Hematopoietic multipotent progenitor cell treated with erythropoietin and hydrocortisone succinate and interleukin-3 and kit ligand, for 17 days (in vitro differentiated cells): ENCODE measurements at places on chromosomes 6 and 20.
A peak's percentile ranks its signal among the peaks of the same experiment; 100 is the strongest.

- no peak for DNase-seq
Observed at GRCh38 chr20:34112600-34113101, 608 bp upstream of the EIF2S2 start.

DNA sequence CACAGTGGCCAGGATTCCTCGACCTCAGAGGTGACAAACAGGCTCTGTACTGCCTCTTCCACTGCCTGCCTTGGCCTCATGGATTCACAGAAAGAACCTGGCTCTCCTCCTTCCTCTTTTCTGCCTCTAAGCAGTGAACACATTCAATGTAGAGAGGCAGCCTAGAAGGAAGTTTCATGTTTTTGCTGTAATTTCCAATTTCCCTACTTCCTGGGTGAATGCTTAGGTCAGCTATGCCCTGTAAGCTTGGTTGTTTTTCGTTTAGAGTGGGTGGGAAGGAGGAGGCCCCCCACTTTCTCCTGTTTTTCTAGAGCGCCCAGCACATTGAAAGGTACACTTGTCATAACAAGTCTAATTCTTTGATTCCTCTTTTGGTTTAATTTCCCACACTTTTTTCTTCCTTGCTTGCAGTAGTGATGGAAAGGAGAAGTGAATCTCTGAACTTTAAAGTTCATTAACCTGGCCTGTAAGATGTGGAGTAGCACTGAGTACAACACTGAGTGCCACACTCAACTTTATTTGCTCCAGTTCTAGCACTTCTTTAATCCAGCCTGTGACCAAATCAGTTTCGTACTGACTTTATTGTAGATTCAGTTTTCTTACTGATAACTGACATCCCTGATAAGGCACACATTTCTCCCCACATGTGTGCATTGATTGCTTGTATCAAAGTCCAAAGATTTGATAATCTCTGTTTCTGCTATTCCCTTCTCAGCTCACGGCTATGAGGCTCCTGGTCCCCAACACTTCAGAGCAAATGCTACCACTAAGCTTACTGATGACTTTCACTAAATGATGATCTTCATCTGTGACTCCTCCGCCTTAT is 100.0 kb upstream of the MAN1A1 start:
- DNase-seq, result no peak

DNA sequence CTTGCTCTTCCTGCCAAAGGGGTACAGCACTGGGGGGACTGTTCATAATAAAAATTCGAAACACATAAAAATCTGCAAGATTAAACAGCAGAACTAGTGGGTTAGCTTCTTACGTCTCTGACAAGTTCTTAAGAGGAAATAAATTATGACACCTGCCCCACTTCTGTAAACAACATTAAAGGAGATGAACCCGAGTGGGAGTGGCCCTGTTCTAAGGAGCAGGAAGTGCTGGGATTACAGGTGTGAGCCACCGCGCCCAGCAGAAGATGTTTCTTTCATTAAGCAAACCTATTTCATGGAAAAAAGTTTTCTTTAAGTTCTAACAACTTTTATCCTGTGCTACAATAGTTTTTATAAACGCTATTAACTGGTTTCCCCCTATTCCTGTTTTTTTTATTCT is 24.6 kb downstream of the USP45 start:
- DNase-seq, result no peak

GRCh38 chr6:35034411-35035191 is 106.5 kb downstream of the TCP11 start:
- DNase-seq, result no peak

- no peak for DNase-seq
Observed at GRCh38 chr20:37852666-37853065, 50.3 kb upstream of the VSTM2L start.

GRCh38 chr6:169811072-169811471 is 59.6 kb downstream of the ERMARD start:
- no peak for DNase-seq

GRCh38 chr6:167932468-167933276 is 64.8 kb upstream of the KIF25 start:
- no peak for DNase-seq

- DNase-seq, result no peak
Observed at GRCh38 chr6:112522587-112522986, 175.5 kb downstream of the RFPL4B start.

DNA sequence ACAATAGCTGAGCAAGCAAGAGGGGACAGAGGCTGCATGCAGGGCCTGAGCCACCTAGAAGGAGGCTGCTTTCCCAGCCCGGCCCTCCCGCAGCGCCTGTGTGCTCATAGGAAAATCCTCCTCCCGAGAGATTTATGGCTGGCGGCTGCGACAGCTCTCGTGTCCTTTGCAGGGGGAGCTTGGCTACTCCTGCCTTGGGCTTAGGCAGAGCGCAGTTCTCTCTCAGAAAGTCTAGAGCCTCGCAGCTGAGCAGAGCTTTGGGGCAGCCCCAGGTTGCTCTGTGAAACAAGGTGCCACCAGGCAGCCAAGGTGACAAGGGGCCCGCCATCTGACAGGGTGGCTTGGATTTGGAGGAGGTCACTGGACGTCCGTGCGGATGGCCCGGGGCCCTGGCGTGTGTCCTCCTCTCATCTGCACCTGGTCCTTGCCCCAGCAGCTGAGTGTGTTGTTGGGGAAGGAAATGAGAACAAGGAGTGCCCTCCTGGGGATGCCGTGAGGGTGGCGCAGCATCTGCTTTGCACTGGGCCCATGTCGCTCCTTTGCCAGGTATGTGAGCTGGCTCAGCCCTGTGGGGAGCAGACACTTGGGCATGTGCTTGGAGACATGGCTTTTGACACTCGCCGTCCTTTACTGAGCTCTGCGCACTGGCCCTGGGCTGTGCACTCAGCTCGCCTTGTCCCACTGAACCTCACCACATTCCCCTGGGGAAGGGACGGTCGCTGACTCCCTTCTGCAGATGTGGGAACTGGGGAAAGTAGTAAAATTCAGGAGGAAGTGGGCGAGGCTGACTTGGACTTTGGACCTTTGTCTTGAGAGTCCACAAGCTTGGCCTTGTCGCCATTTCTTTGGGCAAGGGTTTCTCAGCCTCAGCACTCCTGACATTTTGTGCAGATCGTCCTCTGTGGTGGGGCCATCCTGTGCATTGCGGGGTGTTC is 41.9 kb downstream of the EDN3 start:
- DNase-seq, result no peak

DNA sequence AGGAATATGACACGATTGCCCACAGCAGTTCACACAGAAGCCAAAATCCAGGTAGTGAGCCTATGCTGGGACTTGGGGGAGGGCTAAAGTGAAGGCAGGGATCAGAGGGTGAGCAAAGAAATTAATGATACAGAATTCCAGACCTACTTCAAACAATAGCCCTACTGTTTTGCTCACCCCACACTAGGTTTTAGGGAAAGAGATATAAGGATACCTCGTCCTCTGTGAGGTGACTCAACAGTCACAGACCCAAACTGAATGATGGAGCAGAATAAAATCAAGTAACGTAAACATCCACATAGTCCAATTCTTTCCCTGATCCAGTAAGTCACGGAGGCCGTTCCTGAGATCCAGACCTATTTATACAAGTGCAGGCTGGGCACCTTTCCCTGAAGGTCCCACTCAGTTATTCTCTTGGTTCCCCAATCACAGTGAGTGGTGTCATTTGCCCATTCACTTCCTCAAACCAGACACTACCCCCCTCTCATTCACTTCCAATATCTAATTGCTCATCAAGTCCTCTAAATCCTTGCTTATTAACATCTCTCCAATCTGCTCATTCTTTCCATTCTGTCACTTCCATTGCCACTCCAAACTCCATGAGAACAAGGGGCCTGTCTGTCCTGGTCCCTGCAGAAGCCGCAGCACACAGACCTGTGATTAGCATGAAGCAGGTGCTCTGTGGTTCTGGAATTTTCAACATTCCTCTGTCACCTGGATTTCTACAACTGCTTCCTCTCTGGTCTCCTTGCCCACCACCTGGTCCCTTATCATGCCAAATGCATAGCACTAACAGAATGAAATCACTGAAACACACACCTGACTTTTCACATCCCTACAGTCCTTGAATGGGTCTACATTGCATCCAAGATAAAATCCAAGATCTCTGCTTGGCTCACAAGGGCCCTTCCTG is 55.9 kb downstream of the ATXN1 start:
- no peak for DNase-seq

DNA sequence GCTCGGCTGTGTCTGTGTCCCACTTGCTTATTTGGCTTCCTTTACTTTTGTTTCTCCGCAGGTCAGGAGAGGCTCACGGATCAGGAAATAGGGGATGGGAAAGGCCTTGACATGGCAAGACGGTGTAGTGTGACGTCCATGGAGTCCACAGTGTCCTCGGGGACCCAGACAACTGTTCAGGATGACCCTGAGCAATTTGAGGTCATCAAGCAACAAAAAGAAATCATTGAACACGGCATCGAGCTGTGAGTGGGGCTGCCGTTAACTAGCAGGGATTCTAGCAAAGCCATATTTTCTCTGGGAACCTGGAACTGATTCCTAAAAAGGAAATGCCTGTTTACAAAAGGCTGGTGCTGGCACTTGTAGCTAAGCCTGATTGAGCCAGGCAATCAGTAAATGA is 54.4 kb downstream of the ARFGEF2 start:
- DNase-seq, result no peak

DNA sequence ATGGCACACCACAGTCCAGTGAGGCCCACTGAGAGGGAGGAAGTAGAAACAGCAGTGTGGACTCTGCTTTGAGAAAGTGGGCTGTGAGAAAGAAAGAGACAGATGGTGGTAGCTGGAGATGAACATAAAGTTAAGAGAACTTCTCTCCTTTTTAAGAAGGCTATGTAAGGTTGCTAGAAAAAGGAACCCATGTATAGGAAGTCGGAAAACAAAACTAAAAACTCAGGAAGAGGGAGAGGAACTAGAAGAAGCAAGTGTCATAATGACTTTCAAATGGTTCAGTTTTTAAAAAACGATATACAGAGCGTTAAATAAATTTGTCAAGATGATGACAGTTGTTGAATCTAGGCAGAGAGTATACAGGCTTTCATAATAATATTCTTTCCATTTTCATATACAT is 25.4 kb upstream of the GMNN start:
- DNase-seq, result no peak

GRCh38 chr20:25278636-25279361 is 30.9 kb downstream of the PYGB start:
- no peak for DNase-seq

- DNase-seq, result no peak
Observed at GRCh38 chr6:141463237-141463977, 669.3 kb upstream of the GJE1 start.

DNA sequence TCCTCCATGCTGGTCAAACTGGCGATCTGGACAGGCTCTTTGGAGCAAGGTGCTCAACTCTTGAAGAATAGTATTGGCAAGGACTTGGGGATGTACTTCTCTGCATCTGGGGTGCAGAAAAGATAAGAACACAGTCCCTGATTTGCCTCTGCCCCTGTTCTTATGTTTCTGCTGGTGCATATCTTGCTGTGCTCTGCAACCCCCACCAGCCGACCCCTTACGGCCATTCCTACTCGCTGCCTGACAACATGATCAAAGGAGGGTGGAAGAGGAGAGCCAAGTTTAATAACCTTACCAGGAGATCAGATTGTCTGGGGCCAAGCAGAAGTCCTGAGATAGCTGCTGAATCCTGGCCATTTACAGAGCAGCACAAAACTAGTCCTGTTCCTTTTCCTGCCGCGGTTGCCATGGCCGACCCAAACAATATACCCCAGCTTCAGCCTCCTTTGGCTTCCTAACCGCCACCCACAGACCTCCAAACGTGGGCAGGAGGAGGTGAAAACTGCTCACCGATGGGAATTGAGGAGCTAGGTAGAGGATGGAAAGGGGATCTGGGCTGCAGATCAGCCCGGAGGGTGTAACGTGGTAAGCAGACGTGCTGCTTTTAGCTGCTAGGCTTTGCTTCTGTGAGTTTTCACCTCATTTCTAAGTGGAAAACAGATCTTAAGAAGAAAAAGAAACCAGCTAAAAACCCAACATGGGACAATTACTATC is 60.9 kb downstream of the ATXN1 start:
- DNase-seq, result no peak

- no peak for DNase-seq
Observed at GRCh38 chr6:7719364-7719850, 6.5 kb upstream of the BMP6 start.

DNA sequence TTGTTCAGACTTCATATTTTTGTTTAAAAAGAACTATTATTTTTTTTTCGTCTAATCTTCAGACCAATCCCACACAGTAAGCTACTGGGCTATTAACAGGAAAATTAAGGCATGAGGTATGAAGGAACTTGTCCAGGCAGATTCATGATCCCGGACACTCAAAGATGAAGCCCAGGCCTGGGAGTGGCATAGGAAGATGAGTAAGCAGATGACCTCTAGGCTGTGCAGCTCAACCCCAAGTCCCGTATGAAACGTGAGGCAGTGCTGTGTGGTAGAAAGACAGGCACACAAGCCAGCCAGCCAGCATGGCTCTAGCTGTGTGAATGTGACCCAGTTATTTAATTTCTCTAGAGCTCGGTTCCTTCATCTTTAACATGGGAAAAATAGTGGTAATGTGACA is 231.9 kb downstream of the CLIC5 start:
- DNase-seq, result no peak

DNA sequence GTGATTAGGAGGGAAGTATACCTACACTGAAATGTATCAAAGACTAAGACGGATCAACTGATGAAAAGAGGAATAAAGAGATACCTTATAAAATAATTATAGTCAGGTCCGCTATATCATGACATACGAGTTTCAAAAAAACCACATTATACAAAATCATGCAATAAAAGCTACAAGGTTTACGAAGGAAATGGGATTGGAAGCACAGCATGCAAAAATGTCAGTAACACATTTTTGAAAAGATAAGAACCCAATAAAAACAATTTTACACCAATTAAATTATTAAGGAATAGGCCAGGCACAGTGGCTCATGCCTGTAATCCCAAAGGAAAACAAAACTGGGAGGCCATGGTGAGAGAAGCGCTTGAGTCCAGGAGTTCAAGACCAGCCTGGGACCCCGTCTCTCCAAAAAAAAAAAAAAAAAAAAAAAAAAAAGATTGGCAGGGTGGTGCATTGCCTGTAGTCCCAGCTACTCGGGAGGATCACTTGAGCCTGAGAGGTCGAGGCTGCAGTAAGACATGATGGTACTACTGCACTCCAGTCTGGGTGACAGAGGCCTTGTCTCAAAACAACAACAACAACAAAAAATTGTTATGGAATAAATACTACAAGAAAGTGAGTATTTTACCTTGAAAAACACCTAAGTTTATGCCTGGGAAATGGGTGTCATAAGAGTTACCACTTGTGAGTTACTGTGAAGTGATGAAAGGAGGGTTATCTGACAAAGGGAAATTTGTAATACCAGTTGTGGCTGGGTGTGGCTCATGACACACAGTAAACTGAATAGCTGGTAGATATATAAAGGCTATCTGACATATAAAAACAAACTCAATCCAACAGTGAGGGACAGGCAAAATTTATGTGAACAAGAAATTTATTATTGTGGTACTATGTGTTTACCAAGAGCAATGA is 45.2 kb downstream of the RANBP9 start:
- peak; percentile 66 for DNase-seq

GRCh38 chr6:144809969-144810368 is 524.8 kb downstream of the UTRN start:
- no peak for DNase-seq

GRCh38 chr20:63864545-63864977 is 509 bp upstream of the TPD52L2 start:
- DNase-seq, result no peak
